Activated T-helper 1 cell treated with anti-CD3 and anti-CD28 coated beads, Interleukin-12 subunit alpha, Interleukin-12 subunit beta, Interleukin-2, Interleukin-4 antibody, amounts not matched to agents 30 ng/mL and 10 ng/mL and 1 ng/mL, durations not matched to agents 14 hours and 24 hours and 36 hours (primary cell): ENCODE measurements at places on chromosomes 7 and 10. TPM values are rescaled to one million over a fixed set of nuclear protein-coding genes. Genes with fewer than 3 reads are reported as not detected.

DNA sequence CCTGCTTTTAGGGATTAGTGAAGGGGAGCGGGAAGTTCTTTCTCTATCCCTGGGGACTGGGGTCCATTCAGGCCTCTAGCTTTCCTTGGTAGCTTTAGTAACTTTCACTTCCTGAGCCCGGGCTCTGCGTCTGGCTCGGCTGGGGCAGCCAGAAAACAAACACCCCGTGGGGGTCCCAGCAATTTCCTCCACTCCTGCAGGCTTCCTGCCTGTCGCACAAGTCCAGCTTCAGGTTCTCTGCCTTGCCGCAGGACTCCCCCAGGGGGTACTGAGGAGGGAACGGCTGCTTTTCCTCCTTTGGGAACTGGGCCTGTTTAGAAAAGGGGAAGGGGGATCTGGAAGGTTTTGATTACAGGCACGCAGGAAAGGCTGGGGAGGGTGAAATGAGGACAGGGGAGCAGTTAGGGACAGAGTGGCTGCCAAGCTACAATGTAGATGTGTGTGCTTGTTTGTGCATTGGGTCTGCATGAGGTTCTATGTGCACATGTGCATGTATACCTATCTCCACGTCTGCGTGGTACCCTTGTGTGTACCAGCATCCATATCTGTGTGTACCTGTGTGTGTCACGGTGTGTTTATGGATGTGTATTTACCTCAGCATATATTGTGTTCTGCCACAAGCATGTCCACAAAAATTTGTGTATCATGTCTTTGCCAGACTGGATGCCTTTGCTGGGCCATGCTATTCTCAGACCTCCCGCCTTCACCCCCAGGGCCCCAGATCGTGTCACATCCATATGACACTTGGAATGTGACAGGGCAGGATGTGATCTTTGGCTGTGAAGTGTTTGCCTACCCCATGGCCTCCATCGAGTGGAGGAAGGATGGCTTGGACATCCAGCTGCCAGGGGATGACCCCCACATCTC is 2.0 kb downstream of the KAZALD1 start:
- no peak for DNase-seq
- H3K27ac ChIP-seq, result no peak overlapping the region
- peaks cover 21% of the 10 kb centered on the region for H3K4me1 ChIP-seq
- peaks cover 44% of the 10 kb centered on the region for H3K27me3 ChIP-seq
- H3K36me3 ChIP-seq, result no peaks in the 10 kb centered on the region

GRCh38 chr10:59970396-59971368 is 64.3 kb upstream of the CCDC6 start:
- no peaks in the 10 kb centered on the region for H3K4me1 ChIP-seq
- no peak overlapping the region for H3K4me3 ChIP-seq
- no peaks in the 10 kb centered on the region for H3K36me3 ChIP-seq
- H3K27ac ChIP-seq, result no peak overlapping the region

GRCh38 chr7:142579946-142580345 is 169.3 kb upstream of the PRSS1 start:
- no peaks in the 10 kb centered on the region for H3K27me3 ChIP-seq
- no peaks in the 10 kb centered on the region for H3K36me3 ChIP-seq

DNA sequence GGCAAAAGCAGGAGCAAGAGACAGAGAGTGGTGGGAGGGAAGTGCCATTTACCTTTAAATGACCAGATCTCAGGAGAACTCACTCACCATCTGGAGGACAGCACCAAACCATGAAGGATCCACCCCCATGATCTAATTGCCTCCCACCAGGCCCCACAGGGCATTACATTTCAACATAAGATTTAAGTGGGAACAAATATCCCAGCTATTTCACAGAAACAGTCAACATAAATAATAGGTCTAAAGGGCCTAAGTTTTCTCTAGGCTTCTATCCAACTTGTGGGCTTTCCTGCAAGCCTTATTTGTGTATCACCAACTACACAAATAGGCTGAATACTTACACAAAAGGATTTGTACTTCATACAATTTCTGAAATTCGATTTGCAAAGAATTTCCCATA is 196.8 kb upstream of the POT1 start:
- H3K27ac ChIP-seq, result no peak overlapping the region
- H3K4me1 ChIP-seq, result no peaks in the 10 kb centered on the region
- H3K36me3 ChIP-seq, result no peaks in the 10 kb centered on the region
- no peak for DNase-seq
- H3K27me3 ChIP-seq, result no peaks in the 10 kb centered on the region

- no peak overlapping the region for H3K4me3 ChIP-seq
- H3K36me3 ChIP-seq, result no peaks in the 10 kb centered on the region
- no peak for DNase-seq
- H3K4me1 ChIP-seq, result no peaks in the 10 kb centered on the region
- H3K27ac ChIP-seq, result no peak overlapping the region
These were observed 48.9 kb downstream of the CUX1 start for GRCh38 chr7:101866328-101866727.

- no peaks in the 10 kb centered on the region for H3K36me3 ChIP-seq
- H3K4me1 ChIP-seq, result no peaks in the 10 kb centered on the region
- DNase-seq, result no peak
- no peak overlapping the region for H3K27ac ChIP-seq
- H3K4me3 ChIP-seq, result no peak overlapping the region
These were observed 7.1 kb downstream of the NACAD start for GRCh38 chr7:45081670-45081974.

- no peak overlapping the region for H3K27ac ChIP-seq
- no peaks in the 10 kb centered on the region for H3K4me1 ChIP-seq
- no peak overlapping the region for H3K4me3 ChIP-seq
- DNase-seq, result no peak
- H3K27me3 ChIP-seq, result no peaks in the 10 kb centered on the region
- H3K36me3 ChIP-seq, result no peaks in the 10 kb centered on the region
These were observed 206.9 kb downstream of the WDR11 start for GRCh38 chr10:121058082-121058481.

DNA sequence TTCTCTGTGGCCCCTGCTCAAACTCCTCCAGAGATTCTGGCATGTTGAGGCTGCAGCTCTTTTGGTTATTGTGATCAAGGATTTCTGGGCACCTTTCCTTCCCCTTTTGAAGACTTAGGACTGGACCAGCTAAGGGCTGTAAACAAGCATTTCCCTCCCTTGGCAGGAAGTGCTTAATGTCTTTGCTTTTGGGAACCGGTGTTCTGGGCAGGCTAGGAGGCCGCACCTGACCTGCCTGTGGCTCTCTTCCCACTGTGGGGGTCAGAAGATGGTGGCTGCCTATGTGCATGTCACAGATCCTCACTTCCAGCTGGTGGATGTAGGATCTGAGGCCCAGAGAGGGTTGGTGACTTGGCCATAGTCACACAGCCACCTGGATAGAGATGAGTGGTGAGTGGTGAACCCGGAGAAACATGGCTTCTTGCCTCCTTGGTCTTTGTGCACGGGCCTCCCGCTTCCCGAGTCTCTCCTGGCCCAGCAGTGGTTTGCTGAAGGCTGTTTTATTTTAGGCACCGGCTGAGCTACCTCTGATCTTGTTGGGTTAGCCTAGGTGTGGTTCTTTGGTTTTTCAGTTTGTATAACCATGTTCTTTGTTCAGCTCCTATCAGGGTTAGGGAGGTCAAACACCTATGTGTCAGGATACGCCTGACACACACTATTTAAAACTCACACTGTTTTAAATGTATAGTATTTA is 82.0 kb downstream of the GRK5 start:
- no peak for DNase-seq
- H3K4me1 ChIP-seq, result peaks cover 83% of the 10 kb centered on the region
- H3K36me3 ChIP-seq, result peaks cover 8% of the 10 kb centered on the region
- H3K4me3 ChIP-seq, result peak overlapping the region; percentile 63

- H3K27me3 ChIP-seq, result no peaks in the 10 kb centered on the region
- peaks cover 49% of the 10 kb centered on the region for H3K4me1 ChIP-seq
- H3K27ac ChIP-seq, result peak overlapping the region; percentile 87
- no peak for DNase-seq
- H3K4me3 ChIP-seq, result peak overlapping the region; percentile 74
These were observed 25.7 kb upstream of the C1GALT1 start for GRCh38 chr7:7156663-7157062.

DNA sequence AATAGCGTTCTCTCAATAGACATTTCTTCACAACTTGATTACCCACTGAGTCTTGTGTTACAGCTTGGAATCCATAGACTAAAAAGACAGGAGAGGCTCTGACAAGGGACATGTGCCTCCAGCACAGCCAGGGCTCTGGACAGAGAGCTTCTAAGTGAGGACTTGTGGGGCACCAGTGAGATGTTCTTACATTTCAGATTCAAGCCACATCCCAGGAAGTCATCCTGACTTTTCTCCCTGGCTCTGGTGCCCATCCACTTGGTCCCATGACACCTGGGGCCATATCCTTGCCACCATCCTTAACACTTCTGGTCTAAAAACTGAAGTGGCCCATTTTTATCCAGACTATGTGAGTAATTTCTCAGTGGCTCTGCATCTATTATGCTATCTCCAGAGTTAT is 440.1 kb downstream of the TCERG1L start:
- H3K27ac ChIP-seq, result no peak overlapping the region
- H3K4me1 ChIP-seq, result no peaks in the 10 kb centered on the region
- no peak overlapping the region for H3K4me3 ChIP-seq
- no peaks in the 10 kb centered on the region for H3K27me3 ChIP-seq
- no peaks in the 10 kb centered on the region for H3K36me3 ChIP-seq
- DNase-seq, result no peak

GRCh38 chr7:17185690-17186070 is 112.8 kb upstream of the AHR start:
- peaks cover 2% of the 10 kb centered on the region for H3K27me3 ChIP-seq
- no peak overlapping the region for H3K27ac ChIP-seq
- no peak for DNase-seq
- peaks cover 7% of the 10 kb centered on the region for H3K4me1 ChIP-seq
- H3K36me3 ChIP-seq, result no peaks in the 10 kb centered on the region

DNA sequence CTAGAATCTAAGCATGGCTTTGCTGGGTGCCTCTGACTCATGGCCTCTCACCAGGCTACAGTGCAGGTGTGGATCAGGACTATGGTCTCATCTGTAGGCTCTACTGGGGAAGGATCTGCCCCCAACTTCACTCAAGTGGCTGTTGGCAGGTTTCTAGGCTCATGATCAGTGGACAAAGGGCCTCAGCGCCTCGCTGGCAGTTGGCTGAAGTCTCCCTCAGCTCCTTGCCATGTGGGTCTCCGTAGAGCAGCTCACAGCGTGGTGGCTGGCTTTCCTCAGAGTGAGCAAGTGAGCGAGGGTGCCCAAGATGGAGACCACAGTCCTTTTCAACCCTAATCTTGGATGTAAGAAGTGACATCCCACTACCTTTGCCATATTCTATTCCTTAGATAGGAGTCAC is 238.0 kb downstream of the COBL start:
- DNase-seq, result no peak
- H3K4me1 ChIP-seq, result no peaks in the 10 kb centered on the region
- peaks cover 3% of the 10 kb centered on the region for H3K27me3 ChIP-seq
- H3K27ac ChIP-seq, result no peak overlapping the region
- H3K36me3 ChIP-seq, result peaks cover 1% of the 10 kb centered on the region

- H3K4me3 ChIP-seq, result peak overlapping the region; percentile 95
- no peaks in the 10 kb centered on the region for H3K27me3 ChIP-seq
- no peak for DNase-seq
- H3K4me1 ChIP-seq, result peaks cover 62% of the 10 kb centered on the region
- H3K27ac ChIP-seq, result peak overlapping the region; percentile 67
- peaks cover 20% of the 10 kb centered on the region for H3K36me3 ChIP-seq
These were observed 2.5 kb downstream of the TES start for GRCh38 chr7:116212869-116213268.

DNA sequence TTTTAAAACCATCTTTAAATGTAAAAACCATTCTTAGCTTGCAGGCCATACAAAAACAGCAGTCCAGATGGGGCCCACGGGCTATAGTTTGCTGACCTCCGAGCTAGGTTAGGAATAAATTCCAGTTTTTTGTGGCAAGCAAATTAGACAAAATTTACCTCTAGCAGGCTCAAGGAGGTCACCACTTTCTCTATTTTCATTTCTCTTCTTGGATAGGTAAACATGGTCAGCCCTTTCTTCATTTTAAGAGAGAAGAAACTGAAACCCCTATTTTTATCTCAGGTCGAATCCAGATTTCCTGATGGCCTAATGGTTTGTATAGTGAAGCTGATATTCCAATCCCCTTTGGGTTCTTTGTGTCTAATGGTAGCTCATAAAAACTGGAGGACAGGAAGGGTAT is 10.7 kb downstream of the IKZF5 start:
- H3K4me3 ChIP-seq, result no peak overlapping the region
- no peaks in the 10 kb centered on the region for H3K27me3 ChIP-seq
- H3K4me1 ChIP-seq, result no peaks in the 10 kb centered on the region
- no peak for DNase-seq
- H3K36me3 ChIP-seq, result peaks cover 29% of the 10 kb centered on the region
- H3K27ac ChIP-seq, result no peak overlapping the region

- no peak for DNase-seq
- no peaks in the 10 kb centered on the region for H3K27me3 ChIP-seq
- H3K27ac ChIP-seq, result no peak overlapping the region
- H3K36me3 ChIP-seq, result no peaks in the 10 kb centered on the region
These were observed 57.7 kb downstream of the MYPN start for GRCh38 chr10:68166871-68167585.

Gene TMEM72
- total RNA-seq, result not detected in 2 replicates

Gene NFE2L3
- total RNA-seq, result 80.1 TPM in 2 replicates

Gene NAT16
- 0.08 TPM in 1 of 2 replicates, not detected in the other for total RNA-seq

Gene RNF32
- 2.1 and 2.2 TPM in 2 replicates for total RNA-seq
